ENCODE measurements at places on chromosomes 3 and 15. TPM values are rescaled to one million over a fixed set of nuclear protein-coding genes. Genes with fewer than 3 reads are reported as not detected.

DNA sequence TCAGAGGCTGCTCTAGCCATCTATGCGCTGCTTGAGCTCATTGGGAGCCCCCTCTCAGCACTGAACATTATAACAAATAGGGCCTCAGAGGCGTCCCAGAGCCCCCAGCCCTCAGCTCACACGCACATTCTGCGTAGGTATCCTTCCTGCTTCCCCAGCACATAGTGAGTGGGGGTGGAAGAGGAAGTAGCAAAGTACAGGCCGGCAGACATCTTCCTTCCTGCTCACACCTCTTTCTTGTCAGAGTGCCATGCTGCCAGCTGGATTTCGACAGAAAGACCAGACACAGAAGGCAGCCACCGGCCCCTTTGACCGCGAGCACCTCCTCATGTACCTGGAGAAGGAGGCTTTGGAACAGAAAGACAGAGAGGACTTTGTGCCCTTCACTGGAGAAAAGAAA is 16.6 kb downstream of the TMOD2 start:
- DNase-seq = no peak

- no peak for DNase-seq
Observed at GRCh38 chr3:4067893-4068292, 235.3 kb upstream of the SETMAR start.

GRCh38 chr3:115996420-115997108 is 373.3 kb downstream of the GAP43 start:
- DNase-seq = peak; percentile 41

The TRPM1 gene
- not detected for polyA plus RNA-seq

The NPAP1 gene
- not detected for polyA plus RNA-seq

The FBXL2 gene
- polyA plus RNA-seq = 14.4 TPM

The IMPG2 gene
- polyA plus RNA-seq = 0.06 TPM

Measured in IMR-90 (cell line).